Urinary bladder (tissue), 4 donors: ENCODE measurements at places on chromosomes 7 and 10. TPM values are rescaled to one million over a fixed set of nuclear protein-coding genes. Genes with fewer than 3 reads are reported as not detected.

SEC23IP gene
- 16.9 TPM for polyA plus RNA-seq

PNLIPRP2 gene
- 0.06 TPM for polyA plus RNA-seq

HMX3 gene
- not detected for polyA plus RNA-seq

CALHM3 gene
- not detected for polyA plus RNA-seq

CDC14C gene
- 0.09 TPM for polyA plus RNA-seq
